ENCODE measurements at places on chromosomes 2 and 18.

DNA sequence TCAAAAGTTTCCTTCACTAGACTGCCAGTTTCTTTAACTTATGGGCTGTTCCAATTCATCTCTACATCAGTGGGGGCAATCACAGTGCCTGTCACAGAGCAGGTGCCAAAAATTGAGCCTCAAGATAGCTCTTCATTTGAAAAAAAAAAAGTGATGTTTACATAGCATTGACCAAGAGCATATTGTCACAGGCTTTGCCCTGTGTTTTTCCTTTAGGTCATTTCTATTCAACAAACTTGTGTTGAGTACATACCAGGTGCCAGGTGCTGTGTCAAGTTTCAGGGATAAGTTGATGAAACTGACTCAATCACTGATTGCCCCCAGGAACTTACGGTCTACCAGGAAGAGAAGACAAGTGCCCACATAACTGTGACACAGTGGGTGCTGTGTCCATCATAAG, 22.2 kb upstream of the NT5C1B start:
- no peak for DNase-seq

GRCh38 chr2:132678483-132678882, 8.5 kb upstream of the LYPD1 start:
- no peak for DNase-seq

- DNase-seq: no peak
Observed at GRCh38 chr18:59699750-59700534, 2.7 kb upstream of the CCBE1 start.

- DNase-seq: no peak
Observed at GRCh38 chr2:191266201-191266600, 21.0 kb downstream of the MYO1B start.

DNA sequence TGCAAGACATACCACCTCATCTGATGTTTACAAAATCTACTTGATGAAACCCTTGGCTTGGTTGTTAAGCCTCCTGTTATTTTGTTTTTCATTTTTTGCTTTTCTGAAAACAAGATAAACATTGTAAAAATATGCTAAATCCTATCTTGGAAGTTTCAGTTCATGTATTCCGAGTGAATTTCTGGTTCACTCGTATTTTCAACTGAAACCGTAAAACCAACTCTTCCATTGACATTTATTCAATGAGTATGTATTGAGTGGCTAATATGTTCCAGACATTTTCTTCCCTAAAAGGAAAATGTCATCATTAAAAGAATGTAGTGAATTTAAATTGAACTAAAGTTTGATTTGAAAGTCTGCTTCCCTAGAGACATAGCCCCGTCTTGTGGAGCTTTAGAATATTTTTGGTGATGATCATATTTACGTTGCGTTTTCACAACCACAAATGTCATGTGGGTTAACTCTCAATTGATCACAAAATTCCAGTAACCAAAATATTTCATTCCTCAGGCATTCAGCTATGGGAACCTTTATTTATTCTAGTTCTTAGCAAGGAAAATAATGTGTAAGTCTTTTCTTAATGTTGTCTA, 204.2 kb downstream of the MBD2 start:
- no peak for DNase-seq

DNA sequence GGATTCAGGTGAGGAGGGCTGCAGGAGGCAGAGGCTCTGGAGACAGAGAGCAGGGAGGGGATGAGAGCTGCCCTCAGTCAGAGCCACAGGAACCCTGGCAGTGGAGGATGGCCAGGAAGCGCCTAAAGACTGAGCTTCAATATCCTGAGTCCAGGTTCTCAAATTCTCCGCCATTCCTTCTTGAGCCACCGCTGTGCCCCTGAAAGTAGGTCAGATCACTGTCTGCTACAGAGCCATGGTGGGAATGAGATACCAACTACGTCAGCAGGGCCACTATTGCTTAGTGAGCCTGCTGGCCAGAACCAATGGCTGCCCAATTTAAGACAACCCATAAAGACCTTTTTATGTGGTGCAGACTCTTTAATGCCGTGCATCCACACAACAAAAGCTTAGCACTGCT, 155.5 kb downstream of the CTIF start:
- no peak for DNase-seq

- no peak for DNase-seq
Observed at GRCh38 chr2:70706026-70706795, 61.8 kb downstream of the ADD2 start.

GRCh38 chr2:14634489-14635390, 2.2 kb downstream of the LRATD1 start:
- peak; percentile 34 for DNase-seq

- DNase-seq: no peak
Observed at GRCh38 chr2:241774419-241775222, 2.0 kb upstream of the GAL3ST2 start.

- no peak for DNase-seq
Observed at GRCh38 chr2:10476723-10477442, 28.8 kb upstream of the ODC1 start.

DNA sequence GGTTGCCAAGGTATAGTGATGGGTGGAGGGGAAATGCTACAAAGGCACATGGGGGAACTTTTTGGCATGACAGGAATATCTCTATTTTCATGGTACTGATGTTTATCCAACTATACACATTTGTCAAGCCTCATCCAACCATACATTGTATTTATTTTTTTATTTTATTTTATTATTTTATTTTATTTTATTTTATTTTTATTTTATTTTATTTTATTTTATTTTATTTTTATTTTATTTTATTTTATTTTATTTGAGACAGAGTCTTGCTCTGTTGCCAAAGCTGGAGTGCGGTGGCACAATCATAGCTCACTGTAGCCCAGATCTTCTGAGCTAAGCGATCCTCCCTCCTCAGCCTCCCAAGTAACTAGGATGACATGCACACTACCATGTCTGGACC, 219.1 kb downstream of the ZRANB3 start:
- DNase-seq: no peak

GRCh38 chr2:63488118-63488713, 100.1 kb downstream of the WDPCP start:
- DNase-seq: no peak

- no peak for DNase-seq
Observed at GRCh38 chr18:76378526-76379215, 116.4 kb downstream of the ZNF516 start.

DNA sequence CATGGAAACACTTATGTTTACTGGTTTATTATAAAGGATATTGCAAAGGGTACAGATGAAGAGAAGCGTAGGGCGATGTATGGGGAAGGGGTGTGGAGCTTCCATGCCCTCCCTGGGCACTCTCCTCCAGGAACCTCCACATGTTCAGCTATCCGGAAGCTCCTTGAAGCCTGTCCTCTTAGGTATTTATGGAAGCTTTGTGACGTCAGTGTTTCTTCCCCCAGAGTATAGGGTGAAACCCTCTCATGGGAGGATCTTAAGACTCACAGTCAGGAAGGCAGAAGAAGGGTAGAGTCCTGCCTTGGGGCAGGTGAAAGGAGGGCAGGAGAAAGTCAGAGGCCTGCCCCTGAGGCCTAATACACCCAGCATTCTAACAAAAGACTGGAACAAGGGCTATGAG, 61.3 kb upstream of the CREB1 start:
- no peak for DNase-seq

- no peak for DNase-seq
Observed at GRCh38 chr2:156864325-156864724, 393.2 kb upstream of the GALNT5 start.

DNA sequence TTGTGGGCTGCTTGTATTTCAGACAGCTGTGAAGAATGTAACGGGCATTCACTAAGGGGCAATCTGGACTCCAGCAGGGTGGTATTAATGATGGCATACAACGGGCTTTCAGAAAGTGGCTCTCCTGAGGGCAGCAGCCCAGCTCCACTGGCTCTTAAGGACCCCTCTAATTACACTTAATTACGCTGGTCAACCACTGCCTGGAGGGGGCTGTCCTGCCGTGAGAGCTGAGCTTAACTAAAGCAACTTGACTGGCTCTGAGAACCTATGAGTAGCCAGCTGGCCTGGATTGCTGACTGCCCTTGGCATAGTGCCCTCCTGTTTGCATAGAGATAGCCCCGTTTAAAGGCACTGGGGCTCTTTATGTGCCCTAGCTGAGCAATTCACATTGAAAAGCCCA, 3.8 kb downstream of the LIPG start:
- DNase-seq: no peak

DNA sequence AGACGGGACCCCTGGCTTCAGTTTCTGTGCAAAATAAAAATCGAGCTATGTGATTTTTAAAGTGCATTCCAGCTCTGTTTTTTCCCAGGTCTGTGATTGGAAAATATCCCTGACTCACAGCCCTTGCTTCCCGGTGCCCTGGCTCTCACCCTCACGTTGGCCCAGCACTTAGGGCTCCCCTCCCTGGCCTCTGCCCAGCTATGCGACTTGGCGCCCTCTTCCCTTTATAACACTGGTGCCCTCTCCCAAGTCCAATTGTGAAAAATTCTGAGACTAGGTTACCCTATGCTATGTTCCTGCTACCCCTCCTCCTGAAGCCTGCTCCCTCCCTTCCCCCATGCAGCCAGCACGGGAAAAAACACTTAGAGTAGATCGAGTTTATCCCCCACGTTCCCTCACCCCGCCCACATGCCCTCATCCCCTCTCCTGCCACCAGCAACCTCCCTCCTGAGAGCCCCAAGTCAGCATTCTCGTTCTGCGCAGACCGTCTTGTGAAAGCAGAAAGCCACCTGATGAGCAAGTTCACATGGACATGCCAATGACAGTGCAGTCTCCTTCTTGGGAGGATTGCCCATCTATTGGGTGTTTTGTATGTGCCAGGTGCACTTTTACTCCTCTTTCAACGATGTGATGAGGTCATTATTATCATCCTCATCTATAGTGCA, 228.8 kb downstream of the VAPA start:
- DNase-seq: no peak

- DNase-seq: no peak
Observed at GRCh38 chr2:119730671-119731177, 29.0 kb upstream of the PTPN4 start.

GRCh38 chr2:179487010-179487731, 222.5 kb upstream of the SESTD1 start:
- no peak for DNase-seq

- no peak for DNase-seq
Observed at GRCh38 chr18:3213300-3214059, 6.3 kb downstream of the MYOM1 start.

GRCh38 chr2:127085317-127085681, 21.7 kb downstream of the BIN1 start:
- peak; percentile 58 for DNase-seq

GRCh38 chr2:41283079-41283775, 764.6 kb upstream of the PKDCC start:
- no peak for DNase-seq
